MCF 10A (cell line): ENCODE measurements at places on chromosomes 13 and 19. TPM values are rescaled to one million over a fixed set of nuclear protein-coding genes. Genes with fewer than 3 reads are reported as not detected.

Gene GIPR
- not detected in 2 replicates for total RNA-seq

Gene PLEKHA4
- total RNA-seq = 10.1 and 11.9 TPM in 2 replicates

Gene IL4I1
- 0.37 TPM in 1 of 2 replicates, not detected in the other for total RNA-seq

Gene KLK5
- total RNA-seq = 0.19 TPM in 1 of 2 replicates, not detected in the other

Gene TIMM29
- 18.3 and 19.3 TPM in 2 replicates for total RNA-seq

Gene TEX26
- total RNA-seq = not detected in 2 replicates

DNA sequence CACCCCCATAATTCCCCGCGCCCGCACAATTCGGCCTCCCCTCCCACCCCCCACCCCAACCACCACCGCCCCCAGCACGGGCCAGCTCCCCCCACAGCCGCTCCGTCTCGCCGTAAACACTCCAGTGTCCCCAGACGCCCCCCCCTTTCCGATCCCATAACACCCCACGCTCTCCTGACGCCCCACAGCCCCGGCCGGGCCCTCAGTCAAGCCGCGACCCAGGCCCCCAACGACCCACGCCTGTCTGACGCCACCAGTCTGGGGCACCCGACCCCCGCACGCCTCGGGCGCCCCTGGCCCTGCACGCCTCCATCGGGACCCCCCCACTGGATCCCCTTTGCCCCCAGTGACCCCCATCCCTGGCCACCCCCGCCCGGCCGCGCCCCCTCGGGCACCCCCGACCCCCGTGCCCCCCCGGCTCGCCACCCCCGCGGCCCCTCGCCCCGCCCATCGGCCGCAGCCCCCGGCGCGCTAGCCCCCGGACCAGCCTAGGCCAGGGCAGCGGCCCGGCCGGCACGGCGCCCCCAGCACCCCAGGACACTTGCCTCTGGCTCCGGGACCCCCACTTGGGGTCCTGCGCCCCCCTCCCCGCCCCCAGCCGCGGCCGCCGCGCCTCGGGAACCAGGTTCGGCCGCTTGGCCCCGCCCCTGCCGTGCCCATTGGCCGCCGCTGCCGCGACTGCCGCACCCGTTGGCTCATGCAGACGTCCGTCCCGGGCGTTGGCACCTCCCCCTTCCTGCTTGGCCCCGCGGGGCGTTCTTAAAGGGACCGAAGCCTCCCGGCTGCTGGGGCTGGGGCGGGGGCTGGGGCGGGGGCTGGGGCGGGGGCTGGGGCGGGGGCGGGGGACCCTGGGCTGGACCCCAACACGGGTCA, at the start of gene FKBP8:
Gene FKBP8, minus strand, starts transcription at position 633 of the 873 bp plus-strand sequence. CDS start 1,603 bp downstream, outside the sequence.
- peak within 1 kb of the TSS; percentile 87 for H3K4me3 ChIP-seq
- H3K4me1 ChIP-seq = peaks cover 8% of the 10 kb centered on the region

DNA sequence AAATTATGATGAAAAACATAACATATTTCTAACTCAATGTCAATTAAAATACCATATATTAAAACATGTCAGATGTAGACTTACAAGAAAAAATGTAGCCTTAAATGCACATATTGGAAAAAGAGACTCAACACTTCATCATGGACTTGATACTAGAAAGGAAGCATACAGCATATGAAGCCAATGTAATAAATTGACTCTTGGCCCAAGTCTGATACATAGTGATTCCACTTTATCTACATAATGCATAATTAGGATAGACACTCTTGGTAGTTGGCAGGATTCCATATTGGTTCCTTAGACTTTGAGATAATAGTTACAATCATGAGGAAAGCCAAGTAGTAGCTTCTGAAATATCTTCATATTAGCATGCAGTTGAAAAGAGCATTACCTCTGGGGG, 1067.0 kb downstream of the PCDH17 start:
- H3K4me1 ChIP-seq = no peaks in the 10 kb centered on the region
- H3K27ac ChIP-seq = no peak overlapping the region
- DNase-seq = no peak
- H3K4me3 ChIP-seq = no peak overlapping the region
- no peaks in the 10 kb centered on the region for H3K27me3 ChIP-seq

GRCh38 chr19:3178377-3178972, at the start of gene S1PR4:
Gene S1PR4, plus strand, starts transcription at chr19:3178769. Its CDS starts 24 bp downstream, at chr19:3178793.
- no peaks in the 10 kb centered on the region for H3K27me3 ChIP-seq
- no peaks in the 10 kb centered on the region for H3K36me3 ChIP-seq
- peaks cover 14% of the 10 kb centered on the region for H3K4me1 ChIP-seq
- peak within 1 kb of the TSS; percentile 100 for H3K27ac ChIP-seq

GRCh38 chr19:23946569-23946968, 31.9 kb downstream of the ZNF726 start:
- no peak overlapping the region for H3K27ac ChIP-seq
- DNase-seq = no peak
- no peak overlapping the region for H3K4me3 ChIP-seq
- no peaks in the 10 kb centered on the region for H3K36me3 ChIP-seq
- no peaks in the 10 kb centered on the region for H3K27me3 ChIP-seq

- H3K4me1 ChIP-seq = peaks cover 28% of the 10 kb centered on the region
- no peaks in the 10 kb centered on the region for H3K27me3 ChIP-seq
- H3K4me3 ChIP-seq = no peak overlapping the region
- H3K36me3 ChIP-seq = peaks cover 42% of the 10 kb centered on the region
These were observed 44.4 kb downstream of the ELF1 start for GRCh38 chr13:40974460-40975407.

- no peak overlapping the region for H3K27ac ChIP-seq
- no peak overlapping the region for H3K4me3 ChIP-seq
- no peaks in the 10 kb centered on the region for H3K4me1 ChIP-seq
- H3K27me3 ChIP-seq = peaks cover 55% of the 10 kb centered on the region
- DNase-seq = no peak
- H3K36me3 ChIP-seq = no peaks in the 10 kb centered on the region
These were observed 859.3 kb upstream of the KLHL1 start for GRCh38 chr13:70967564-70967963.

- no peak overlapping the region for H3K27ac ChIP-seq
- H3K4me1 ChIP-seq = no peaks in the 10 kb centered on the region
- H3K27me3 ChIP-seq = no peaks in the 10 kb centered on the region
- H3K4me3 ChIP-seq = no peak overlapping the region
These were observed 32.4 kb downstream of the PHF11 start for GRCh38 chr13:49528161-49528560.

GRCh38 chr19:29537181-29537580, 11.4 kb downstream of the VSTM2B start:
- no peaks in the 10 kb centered on the region for H3K27me3 ChIP-seq
- peaks cover 6% of the 10 kb centered on the region for H3K36me3 ChIP-seq
- no peak overlapping the region for H3K27ac ChIP-seq
- H3K4me1 ChIP-seq = no peaks in the 10 kb centered on the region

- H3K36me3 ChIP-seq = no peaks in the 10 kb centered on the region
- H3K27me3 ChIP-seq = no peaks in the 10 kb centered on the region
- no peak overlapping the region for H3K27ac ChIP-seq
- DNase-seq = no peak
These were observed 8.6 kb upstream of the POMP start for GRCh38 chr13:28650284-28650683.

- no peaks in the 10 kb centered on the region for H3K4me1 ChIP-seq
- H3K27me3 ChIP-seq = no peaks in the 10 kb centered on the region
- no peak overlapping the region for H3K4me3 ChIP-seq
- no peak for DNase-seq
These were observed 77.5 kb upstream of the PEG3 start for GRCh38 chr19:56917998-56918397.

DNA sequence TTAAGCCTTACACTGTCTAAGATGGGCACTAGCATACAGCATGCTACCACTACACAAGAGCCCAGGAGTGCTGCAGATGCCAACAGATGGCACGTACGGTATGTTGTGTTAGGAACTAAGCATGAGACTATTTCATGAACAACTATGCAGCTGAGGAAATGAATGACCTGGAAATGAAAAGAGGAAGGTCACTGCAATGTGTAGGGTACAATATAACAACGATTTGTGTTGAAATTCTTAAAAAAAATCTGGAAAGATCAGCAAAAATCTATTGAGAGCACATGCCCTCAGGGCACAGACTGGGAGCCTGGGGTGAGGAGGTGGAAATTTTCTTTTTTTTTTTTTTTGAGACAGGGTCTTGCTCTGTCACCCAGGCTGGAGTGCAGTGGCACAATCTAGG, 14.4 kb downstream of the HAUS8 start:
- H3K27ac ChIP-seq = no peak overlapping the region
- no peak overlapping the region for H3K4me3 ChIP-seq
- no peak for DNase-seq
- H3K27me3 ChIP-seq = no peaks in the 10 kb centered on the region
- H3K36me3 ChIP-seq = peaks cover 14% of the 10 kb centered on the region

GRCh38 chr13:25018729-25019115, 77.2 kb upstream of the PABPC3 start:
- H3K27me3 ChIP-seq = peaks cover 3% of the 10 kb centered on the region
- DNase-seq = peak; percentile 6
- peak overlapping the region; percentile 61 for H3K4me3 ChIP-seq
- H3K27ac ChIP-seq = no peak overlapping the region

- no peaks in the 10 kb centered on the region for H3K36me3 ChIP-seq
- H3K27me3 ChIP-seq = no peaks in the 10 kb centered on the region
- no peak overlapping the region for H3K4me3 ChIP-seq
- DNase-seq = no peak
- no peak overlapping the region for H3K27ac ChIP-seq
These were observed 164.4 kb downstream of the TM9SF2 start for GRCh38 chr13:99665711-99666110.

DNA sequence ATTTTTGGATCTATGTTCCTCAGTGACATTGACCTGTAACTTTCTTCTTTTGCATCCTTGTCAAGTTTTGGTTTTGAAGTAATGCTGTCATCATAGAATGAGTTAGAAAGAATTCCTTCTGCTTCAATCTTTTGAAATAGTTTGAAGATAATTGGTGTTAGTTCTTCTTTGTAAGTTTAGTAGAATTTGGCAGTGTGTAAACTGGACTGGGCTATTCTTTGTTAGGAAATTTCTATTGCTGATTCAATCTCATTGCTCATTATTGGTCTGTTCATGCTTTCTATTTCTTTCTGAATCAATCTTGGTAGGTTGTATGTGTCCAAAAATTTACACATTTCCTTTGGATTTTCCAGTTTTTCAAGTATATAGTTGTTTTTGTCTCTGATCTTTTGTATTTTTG, 101.7 kb upstream of the SPRY2 start:
- peaks cover 19% of the 10 kb centered on the region for H3K4me1 ChIP-seq
- no peaks in the 10 kb centered on the region for H3K36me3 ChIP-seq
- DNase-seq = no peak

DNA sequence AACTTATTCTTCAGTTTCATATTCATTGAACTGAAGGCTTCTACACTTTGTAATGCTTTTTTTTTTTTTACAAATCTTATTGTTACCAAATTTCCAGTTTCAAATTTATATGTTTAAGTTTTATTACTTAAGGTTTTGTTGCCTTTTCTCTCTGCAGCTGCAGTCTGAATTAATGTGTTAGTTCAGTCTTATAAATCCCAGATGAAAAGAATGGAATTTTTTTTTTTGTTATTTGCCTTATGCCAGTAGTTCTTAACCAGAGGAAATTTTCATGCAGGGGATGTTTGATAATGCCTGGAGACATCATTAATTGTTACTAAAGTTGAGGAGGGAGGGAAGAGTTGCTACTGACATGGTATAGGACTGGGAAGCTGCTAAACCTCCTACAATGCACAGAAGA, 367.9 kb upstream of the SPRY2 start:
- no peak for DNase-seq
- no peak overlapping the region for H3K4me3 ChIP-seq
- H3K27me3 ChIP-seq = no peaks in the 10 kb centered on the region
- H3K36me3 ChIP-seq = no peaks in the 10 kb centered on the region

DNA sequence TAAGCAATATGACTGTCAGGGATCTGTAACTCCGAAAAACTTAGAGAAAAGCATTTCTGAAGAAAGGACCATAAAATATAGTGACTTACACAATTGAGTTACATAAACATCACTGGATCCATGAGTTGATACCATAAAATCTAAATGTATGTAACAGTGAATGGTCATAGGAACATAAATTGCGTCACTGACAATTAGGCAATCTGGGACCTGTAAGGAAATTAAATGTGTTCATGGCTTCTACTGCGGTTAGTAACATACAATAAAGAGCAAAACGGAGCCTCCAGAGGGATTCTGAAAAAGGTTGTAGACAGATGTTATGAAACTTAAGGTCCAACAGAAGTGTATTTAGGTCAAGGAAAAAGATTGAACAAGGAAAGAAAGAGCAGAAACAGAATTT, 27.1 kb downstream of the POU4F1 start:
- no peak overlapping the region for H3K27ac ChIP-seq
- no peak overlapping the region for H3K4me3 ChIP-seq
- no peaks in the 10 kb centered on the region for H3K36me3 ChIP-seq
- H3K4me1 ChIP-seq = peaks cover 4% of the 10 kb centered on the region

- H3K36me3 ChIP-seq = peaks cover 5% of the 10 kb centered on the region
- peak; percentile 78 for DNase-seq
- no peak overlapping the region for H3K4me3 ChIP-seq
These were observed 58.5 kb upstream of the SLITRK1 start for GRCh38 chr13:83940742-83941141.

DNA sequence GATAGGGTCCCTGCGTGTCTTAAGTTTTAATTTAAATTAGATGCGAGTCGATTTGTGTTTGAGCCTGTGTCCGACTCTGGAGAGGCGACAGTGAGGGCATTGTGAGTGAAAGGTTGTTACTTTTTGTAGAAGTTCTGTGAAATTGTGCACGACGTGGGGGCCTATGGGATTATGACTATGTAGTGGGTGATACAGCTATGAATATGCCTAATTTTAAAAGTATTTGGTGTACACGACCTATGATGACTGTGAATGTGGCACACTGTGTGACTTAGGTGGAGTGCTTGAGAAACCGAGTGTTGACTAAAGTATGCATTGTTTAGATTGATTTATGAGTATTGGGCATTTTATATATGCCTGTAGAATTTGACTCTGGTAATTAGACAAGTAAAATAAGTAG, 646 bp downstream of the ZNF567 start:
- peak overlapping the region; percentile 98 for H3K27ac ChIP-seq
- H3K27me3 ChIP-seq = no peaks in the 10 kb centered on the region
- peak overlapping the region; percentile 100 for H3K4me3 ChIP-seq
- peaks cover 40% of the 10 kb centered on the region for H3K36me3 ChIP-seq
- H3K4me1 ChIP-seq = peaks cover 13% of the 10 kb centered on the region

DNA sequence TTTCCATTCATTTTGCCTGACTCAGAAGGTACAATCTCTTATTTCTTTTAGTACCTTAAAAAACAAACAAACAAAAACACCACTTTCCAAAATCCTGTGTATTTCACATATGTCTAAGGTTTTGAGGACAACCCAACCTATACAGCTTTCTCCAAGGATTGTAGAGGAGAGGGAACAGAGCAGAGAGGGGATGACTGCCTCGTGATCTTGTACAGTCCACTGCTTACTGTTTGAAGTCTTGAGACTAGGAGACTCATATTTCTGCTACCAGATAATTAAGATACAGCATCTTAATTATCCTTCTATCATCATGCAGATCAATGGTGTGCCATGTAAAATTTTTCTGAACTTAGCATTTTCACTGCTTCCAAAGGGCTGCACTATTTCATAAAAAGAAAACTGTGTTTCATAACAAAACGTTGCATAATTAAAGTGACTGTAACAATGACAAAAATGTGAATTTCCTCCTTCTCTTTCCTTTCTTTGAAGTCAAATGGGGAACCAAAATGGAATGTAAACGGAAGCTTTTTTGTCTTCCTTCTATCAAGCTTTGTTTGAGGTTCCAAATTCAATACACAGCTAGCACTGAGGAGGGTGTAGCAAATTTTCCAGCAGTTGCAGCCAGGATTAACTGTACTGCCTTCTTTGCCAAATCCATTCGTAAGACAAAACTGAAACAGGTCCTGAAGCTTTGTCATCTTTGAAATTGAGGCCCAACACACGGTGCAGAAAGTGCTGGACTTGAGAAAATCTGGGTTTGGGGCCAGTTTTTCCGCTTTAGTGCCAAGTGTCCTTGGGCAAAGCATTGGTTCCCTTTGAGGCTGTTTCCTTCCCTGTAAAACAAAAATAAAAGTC, 34.9 kb upstream of the RCBTB2 start:
- DNase-seq = no peak
- H3K36me3 ChIP-seq = no peaks in the 10 kb centered on the region
- peaks cover 17% of the 10 kb centered on the region for H3K4me1 ChIP-seq
- H3K27me3 ChIP-seq = no peaks in the 10 kb centered on the region
- H3K27ac ChIP-seq = peak overlapping the region; percentile 54
